ENCODE measurements at places on chromosomes 1 and 21.
A peak's percentile ranks its signal among the peaks of the same experiment; 100 is the strongest.

DNA sequence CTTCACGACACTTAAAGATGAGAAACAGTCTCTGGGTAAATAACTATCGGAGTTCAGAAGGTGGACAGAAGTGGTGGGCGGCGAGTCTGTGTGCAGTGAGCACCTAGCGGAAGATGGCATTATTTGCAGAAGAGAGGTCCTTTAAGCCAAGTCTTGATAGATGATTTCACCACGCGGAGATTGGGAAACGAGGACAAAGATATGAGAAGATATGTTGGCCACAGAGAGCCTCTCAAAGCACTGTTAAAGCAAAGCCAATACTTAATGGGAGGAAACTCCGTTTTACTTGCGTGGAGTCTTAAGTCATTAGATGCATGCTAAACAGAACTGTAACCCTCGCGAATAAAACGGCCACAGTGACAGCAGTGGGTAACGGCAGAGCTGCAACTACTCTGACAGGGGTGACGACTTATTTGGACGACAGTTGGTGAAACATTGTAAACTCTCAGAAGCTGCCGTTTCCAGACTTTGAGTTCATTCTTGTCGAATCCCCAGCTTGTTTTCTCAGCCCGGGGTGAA lies 577 bp upstream of the CEP350 start:
- peak; percentile 13 for DNase-seq

DNA sequence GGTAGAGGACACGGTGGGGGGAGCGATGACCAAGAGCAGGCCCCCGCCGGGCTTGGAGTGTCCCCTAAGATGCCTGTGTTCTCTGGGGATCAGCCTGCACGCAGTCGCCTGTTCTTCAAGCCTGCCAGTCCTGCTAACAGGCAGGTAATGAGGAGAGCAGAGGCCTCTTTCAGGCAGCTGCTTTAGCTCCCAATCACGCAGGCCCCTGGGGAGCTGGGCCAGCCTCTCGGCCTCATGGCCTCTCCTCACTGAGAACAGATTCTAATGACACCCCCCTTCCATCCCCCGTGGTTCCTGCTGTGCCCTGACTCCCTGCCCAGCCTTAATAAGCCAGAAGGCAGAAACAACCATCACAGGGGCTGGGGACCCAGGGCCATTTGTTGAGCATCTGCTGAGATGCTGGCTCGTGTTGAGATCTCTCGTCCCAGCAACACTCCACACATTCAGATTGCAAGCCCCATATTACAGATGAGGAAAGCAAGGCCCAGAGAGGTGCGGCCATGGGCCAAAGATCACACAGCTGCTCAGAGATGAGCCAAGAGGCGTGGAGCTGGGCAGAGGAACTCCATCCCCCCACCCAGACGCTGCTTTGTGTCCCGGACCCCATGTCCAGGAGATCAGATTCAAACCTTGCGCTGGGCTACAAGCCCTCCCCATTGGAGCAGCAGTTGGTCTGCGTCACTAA lies 71.6 kb upstream of the CASZ1 start:
- no peak for DNase-seq

- no peak for DNase-seq
Measured at GRCh38 chr1:18819203-18819602, 40.3 kb downstream of the TAS1R2 start.

DNA sequence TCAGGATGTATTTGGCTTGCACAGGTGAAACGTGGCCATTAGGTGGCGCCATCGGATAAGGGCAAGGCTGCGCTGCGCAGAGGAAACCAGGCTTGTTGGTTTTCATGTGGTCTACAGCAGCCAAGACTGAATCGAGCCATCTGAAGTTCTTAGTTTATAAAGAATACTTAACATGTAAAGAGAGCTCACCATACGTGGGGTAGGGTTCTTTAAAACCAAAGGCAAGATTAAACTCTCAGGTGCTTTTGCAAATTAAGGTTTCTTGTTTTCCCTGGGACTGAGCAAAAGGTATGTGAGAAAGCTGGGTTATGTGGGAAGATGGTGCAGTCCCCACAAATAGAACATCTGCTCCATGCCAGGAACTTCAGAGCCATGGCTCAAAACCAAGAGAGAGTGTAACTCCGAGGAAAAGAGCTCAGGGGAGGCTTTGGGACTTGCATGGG lies 9.3 kb downstream of the MASP2 start:
- DNase-seq, result peak; percentile 90

DNA sequence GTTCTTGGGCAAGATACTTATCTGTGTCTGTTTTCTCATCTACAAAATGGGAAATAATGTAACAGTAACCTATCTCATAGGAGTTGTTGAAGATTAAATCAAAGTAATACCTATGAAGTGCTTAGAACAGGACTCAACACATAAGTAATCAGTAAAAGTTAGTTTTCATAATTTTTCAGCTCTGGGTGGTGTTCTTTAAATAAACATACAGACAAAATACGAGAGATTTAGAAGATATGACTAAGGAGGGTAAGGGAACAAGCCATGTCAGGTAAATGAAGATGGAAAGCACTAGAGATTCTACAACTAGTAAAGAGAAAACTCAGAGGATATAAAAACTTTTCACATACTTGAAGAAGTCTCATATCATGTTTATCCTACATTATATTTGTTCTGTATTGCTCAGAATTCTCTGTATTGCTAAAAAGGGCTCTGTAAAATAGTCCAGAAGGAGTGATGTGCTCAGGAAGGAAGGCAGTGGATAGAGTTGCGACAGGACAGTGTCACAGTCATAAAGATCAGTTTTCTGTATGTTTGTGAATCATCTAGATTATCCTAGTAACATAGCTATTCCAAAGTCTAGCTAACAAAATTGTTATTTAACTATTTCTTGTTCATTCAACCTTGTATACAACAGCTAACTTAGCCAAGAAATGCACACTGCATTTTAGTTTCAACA lies 16.0 kb downstream of the LIN9 start:
- DNase-seq, result no peak

DNA sequence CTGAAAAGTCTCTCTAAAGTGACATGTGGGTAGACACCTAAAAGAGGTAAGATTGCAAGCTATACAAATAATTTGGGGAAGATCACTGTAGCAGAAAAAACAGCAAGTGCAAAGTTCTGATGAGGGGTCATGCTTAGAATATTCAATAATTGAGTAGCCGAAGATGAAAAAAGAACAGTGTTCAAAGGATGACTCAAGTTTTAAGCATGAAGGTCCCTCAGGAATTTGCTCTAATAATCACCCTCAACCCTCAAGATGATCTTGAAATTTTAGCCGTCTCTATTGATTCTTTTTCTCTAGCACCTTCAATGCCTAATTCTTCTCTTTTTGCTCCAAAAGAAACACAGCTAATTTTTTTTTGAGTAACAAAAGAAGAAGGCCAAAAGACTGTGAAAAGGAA lies 190.6 kb upstream of the ZNHIT6 start:
- no peak for DNase-seq

DNA sequence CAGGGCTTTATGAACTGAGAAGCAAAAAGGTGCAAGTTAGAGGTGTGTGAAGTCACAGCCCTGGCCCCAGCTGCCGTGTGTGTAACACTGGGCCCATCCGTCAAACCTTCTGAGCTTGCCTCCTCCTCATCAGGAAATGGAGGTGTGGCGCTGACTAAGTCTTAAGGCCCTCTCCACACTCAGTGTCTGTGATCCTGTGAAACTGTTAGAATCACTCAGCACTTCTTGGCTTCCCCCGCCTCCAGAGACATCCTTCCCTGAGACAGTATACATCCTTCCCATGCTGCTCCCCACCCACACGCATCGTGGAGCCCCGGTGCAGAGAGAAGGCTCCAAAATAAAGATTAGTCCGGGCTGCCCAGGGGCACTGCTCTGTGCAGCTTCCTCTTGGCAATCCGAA lies 33.3 kb downstream of the LRP8 start:
- no peak for DNase-seq

- no peak for DNase-seq
Measured at GRCh38 chr1:159092036-159092760, 15.6 kb upstream of the AIM2 start.

- DNase-seq, result peak; percentile 54
Measured at GRCh38 chr1:110060034-110060661, 10.3 kb downstream of the ALX3 start.

DNA sequence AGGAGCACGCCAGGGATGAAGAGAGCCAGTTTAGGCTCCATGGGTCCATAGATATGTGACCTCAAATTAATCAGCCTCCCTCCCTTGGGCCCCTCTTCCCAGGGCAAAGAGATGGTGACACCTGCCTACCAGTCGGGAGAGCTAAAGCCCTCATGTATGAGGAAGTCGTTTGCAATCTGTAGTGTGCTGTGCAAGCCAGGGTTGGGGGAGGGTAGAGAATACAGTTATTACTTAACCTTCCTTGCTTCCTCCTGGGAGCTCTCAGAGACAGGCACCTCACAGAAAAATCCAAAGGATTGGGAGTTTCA lies 4.0 kb downstream of the PGLYRP4 start:
- DNase-seq, result no peak

DNA sequence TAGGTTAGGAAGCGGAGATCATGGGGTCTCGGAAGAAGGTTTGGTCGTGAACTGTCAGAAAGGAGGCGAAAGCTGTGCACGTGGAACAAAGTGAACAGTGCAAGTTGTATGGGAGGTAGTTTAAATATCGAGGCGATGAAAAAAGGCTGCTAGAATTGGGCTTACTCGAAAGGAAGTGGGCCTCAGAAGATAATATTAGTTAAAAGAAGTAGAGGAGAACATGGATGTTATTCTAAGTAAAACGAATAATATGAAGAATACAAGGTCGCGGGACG lies 571 bp downstream of the WDR3 start:
- no peak for DNase-seq

DNA sequence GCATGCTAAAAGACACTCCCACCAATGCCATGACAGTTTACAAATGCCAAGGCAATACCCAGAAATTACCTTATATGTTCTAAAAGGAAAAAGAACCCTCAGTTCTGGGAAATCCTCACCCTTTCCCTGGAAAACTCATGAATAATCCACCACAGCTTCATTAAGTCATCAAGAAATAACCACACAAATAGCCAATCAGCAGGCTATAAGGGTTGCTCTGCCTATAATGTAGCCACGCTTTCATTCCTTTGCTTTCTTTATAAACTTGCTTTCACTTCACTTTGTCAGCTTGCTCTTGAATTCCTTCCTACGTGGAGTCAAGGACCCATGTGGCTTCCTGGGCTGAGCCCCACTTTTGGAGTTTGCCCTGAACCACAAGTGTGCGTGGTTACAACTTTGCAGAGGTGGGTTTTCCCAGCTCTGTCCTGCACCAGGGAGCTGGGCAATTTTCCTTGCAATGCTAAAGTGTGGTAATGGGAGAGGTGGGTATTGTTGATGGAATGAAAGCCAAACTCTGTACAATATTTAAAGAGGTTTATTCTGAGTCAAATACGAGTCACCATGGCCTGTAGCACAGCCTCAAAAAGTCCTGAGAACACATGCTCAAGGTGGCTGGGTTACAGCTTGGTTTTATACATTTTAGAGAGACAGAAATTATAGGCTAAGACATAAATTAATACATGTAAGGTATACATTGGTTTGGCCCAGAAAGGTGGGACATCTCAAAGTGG lies 42.2 kb upstream of the COG2 start:
- DNase-seq, result no peak

- DNase-seq, result no peak
Measured at GRCh38 chr1:200317236-200317635, 92.6 kb downstream of the ZNF281 start.

- DNase-seq, result no peak
Measured at GRCh38 chr1:232459826-232460225, 170.1 kb downstream of the SIPA1L2 start.

GRCh38 chr1:145898756-145899155 lies 11.1 kb downstream of the ITGA10 start:
- DNase-seq, result no peak

- no peak for DNase-seq
Measured at GRCh38 chr1:114310695-114311271, 157.1 kb upstream of the SYT6 start.

GRCh38 chr1:51986718-51987117 lies 3.8 kb downstream of the RAB3B start:
- no peak for DNase-seq

GRCh38 chr21:15669247-15669646 lies 60.5 kb upstream of the USP25 start:
- no peak for DNase-seq

DNA sequence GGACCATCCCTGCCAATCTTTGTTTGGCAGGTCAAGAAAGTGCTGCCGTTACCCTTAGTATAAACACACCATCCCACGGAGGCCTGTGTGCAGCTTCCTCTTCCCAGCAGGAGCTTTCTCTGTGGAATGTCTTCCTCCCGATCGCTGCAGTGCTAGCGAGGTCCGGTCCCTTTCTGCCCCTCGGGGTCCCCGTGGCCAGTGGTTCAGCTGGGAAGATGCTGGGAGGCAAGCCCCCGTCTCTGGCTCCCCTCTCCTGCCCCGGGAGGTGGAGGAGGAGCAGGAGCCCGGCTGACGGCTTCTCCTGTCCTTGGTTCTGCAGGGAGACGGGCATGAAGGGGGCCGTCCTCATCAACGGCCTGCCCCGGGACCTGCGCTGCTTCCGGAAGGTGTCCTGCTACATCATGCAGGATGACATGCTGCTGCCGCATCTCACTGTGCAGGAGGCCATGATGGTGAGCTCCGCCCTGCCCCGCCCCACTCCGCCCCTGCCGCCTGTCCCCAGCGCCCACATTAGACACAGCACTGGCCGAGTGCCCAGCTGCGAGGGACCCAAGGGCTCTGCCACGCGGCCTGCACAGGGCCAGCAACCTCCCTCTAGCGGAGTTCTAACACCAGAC lies 42.1 kb downstream of the TFF3 start:
- no peak for DNase-seq

- DNase-seq, result no peak
Measured at GRCh38 chr1:81327743-81328142, 473.0 kb upstream of the ADGRL2 start.

DNA sequence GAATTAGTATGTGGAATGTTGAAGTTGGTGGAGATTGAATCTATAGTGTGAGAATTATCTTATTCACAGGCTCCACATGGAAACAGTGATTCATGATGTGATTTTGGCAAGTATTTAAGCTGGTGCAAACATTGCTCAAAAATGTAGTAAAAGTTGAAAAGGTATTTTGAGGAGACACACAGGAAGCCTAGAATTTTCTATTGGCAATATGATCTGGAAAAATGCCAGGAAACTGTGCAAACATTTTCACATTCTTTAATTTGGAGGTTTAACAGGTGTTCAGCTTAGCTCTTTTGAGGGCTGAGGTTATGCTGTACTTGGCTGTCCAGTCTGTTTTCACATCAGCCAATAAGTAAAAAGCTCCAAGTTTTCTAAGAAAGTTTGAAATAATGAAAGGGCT lies 327.3 kb downstream of the RWDD3 start:
- DNase-seq, result no peak

GRCh38 chr1:229889031-229889517 lies 178.0 kb upstream of the GALNT2 start:
- no peak for DNase-seq

GRCh38 chr21:34687745-34688144 lies 19.0 kb downstream of the CLIC6 start:
- DNase-seq, result no peak

GRCh38 chr1:201489643-201490261 lies 17.2 kb downstream of the CSRP1 start:
- DNase-seq, result no peak

- DNase-seq, result no peak
Measured at GRCh38 chr1:82515650-82516049, 714.9 kb downstream of the ADGRL2 start.
